ENCODE measurements at places on chromosomes 2 and 18.
A peak's percentile ranks its signal among the peaks of the same experiment; 100 is the strongest.

DNA sequence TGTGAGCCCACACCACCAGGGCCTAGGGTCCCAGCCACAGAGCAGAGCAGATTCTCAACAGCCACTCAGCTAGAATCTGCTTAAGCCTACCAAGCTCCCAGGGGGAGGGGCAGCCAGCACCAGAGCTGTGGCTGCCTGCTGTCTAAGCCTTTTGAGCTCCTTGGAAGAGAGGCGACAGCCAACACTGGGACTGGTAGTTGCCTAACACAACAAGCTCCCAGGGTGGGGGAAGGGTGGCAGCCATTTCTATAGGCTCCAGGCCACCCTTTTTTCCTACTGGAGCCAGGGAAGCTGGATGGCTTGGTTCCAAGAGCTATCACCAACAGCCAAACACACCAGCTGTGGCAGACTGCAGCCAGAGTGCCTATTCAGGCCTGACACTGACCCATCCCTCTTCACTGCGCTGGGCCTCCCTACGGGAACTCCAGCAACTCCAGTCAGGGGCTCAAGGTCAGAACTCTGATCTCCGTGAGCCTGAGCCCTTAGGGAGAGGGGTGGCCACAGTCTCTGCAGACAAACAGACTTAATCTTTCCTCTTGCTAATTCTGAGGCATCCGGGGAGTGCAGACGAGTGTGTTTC is 1824.3 kb upstream of the CELF4 start:
- no peak for DNase-seq

- no peak for DNase-seq
These were observed 72.8 kb downstream of the PHLPP1 start for GRCh38 chr18:62788111-62788510.

GRCh38 chr18:52216109-52216508 is 123.9 kb upstream of the DCC start:
- DNase-seq, result no peak

DNA sequence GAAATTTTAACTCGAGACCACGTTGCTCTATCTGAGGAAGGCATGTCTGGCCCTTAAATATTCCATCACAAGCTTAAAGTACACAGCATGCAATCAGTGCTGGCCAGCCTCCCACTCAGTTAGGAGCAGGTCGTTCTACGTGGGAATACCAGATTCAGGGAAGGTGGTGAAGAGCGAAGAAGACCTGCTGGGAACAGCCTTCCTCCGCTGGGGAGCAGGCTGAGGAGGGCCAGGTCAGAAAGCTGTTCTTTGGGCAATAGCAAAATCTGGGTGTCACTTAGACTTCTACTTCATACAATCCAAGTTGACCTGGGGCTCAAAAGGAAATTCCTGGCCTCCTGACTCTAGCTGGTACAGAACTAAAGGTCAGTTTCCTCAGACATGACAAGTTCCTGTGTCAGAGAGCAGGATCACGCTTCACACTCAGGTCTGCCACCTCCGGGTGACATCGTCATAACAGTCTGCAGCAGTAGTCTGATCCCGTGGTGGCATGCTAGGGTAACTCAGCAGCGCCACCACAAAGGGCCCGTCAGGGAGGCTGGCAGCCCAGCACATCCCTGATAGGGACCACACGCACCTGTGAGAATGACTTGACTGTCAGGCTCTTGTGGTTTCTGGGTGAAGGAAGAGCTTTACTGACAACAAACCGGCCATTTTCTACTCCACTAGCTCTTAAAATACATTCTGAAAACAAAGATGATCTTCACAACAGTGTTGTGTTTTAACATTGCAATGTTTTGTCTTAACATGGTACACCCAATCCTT is 35.2 kb upstream of the NAPG start:
- peak; percentile 17 for DNase-seq

DNA sequence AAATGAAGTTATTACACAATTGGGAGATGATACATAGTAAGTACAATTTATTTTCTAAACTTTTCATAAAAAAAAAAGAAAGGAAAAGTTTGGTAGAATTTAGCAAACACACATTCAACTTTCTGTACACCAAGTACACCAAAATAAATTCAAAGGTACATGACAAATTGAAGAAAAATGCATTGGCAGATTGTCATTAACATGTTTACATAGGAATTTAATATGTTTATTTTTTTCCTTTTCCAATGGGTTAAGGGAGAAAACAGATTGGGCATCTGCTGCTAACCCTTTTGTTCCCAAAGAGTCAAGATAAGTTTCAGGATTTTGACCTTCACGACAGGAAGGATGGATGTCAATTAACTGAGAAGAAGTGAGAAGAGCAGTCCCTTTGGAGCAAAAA is 620.4 kb downstream of the XIRP2 start:
- no peak for DNase-seq

- DNase-seq, result no peak
These were observed 79.0 kb upstream of the NOSTRIN start for GRCh38 chr2:168723275-168723899.

DNA sequence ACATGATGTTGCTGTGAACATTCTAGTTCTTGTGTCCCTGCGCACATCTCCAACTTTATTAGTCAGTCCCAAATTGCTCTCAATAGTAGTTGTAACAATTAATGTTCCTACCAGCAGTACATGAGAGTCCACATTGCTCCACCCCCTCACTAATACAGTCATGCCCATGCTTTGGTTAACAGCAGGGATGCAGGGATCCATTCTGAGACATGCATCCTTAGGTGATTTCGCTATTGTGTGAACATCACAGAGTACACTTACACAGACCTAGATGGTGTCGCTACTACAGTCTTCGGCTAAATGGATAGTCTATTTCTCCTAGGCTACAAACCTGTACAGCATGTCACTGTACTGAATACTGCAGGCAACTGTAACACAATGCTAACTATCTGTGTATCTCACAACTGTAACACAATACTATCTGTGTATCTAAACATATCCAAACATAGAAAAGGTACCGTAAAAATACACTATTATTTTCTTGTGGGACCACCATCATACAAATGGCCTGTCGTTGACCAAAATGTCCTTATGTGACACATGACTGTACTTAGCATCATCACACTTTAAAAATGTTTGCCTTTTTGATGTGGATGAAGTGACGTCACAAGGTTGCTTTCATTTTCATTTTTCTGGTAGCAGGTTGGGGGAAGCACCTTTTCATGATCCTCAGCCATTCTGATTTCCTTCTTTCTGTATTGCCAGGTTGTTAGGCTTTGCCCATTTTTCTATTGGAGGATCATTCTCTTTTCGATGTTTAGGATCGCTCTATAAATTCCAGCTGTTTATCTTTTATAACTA is 82.9 kb upstream of the RNF152 start:
- peak; percentile 5 for DNase-seq

- no peak for DNase-seq
These were observed 444.9 kb upstream of the MAP2 start for GRCh38 chr2:208978946-208979345.

GRCh38 chr2:169081551-169081950 is 12.2 kb downstream of the DHRS9 start:
- no peak for DNase-seq

DNA sequence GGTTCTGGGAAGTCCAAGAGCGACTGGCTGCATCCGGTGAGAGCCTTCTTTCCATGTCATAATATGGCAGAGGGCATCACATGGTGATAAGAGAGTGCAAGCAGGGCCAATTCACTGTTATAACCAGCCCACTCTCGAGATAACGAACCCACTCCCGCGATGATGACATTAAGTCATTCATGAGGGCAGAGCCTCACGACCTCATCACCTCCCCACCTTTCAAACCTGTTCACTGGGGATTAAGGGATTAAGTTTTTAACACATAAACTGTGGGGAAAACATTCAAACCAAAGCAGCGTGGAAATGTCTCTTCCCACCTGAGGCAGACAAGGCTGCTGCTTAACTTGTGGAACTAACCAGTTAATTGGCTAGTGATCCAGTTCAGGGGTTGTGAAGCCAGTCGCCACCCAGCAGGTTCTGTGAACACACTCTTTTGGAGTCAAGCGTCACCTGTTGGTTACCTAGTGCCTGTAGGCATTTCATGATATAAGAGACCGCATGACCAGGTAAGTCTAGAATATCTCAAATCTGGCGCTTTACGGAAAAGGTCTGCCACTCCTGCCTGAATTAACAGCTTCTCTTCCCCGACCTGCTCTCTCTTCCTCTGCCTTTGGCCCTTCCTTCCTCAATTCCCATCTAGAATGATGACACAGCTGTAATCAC is 54.3 kb downstream of the EDAR start:
- no peak for DNase-seq

DNA sequence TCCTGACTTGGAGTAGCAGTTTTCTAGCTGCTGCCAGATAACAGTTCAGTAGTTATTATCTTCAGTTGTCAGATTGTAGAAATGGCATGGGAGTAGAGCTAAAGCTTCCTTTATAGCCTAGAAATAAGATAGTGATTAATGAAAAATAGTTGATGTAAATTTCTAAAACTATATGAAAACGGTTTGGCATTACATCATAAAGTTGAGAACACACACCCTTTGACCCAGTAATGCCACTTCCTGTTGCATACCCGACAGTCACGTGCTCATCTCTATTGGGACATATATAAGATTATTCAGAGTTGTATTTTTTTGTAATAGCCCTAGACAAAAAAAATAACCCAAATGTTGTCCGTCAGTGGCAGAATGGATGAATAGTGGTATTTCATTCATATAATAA is 39.4 kb upstream of the ASB1 start:
- DNase-seq, result no peak

DNA sequence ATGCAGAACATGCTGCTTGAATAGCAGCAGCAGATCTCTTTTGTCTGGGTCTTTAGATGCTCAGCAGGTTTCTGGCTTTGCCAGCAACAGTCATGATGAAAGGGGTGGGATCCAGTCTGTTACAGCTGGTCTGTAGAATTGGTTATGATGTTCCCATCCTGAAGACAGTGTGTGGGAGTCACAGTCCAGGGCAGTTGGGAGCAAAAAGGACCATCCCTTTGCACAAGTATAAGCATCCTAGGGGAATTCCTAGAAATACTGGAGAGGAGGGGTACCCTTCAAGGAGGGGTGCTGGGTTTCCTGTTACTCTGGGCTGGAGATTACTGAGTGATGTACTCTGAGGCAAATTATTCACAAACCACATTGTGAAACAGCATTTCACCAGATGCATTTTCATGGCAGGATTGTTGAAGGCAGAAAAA is 119.9 kb upstream of the RND3 start:
- no peak for DNase-seq

- no peak for DNase-seq
These were observed 444.5 kb upstream of the SLC8A1 start for GRCh38 chr2:40896358-40896757.

DNA sequence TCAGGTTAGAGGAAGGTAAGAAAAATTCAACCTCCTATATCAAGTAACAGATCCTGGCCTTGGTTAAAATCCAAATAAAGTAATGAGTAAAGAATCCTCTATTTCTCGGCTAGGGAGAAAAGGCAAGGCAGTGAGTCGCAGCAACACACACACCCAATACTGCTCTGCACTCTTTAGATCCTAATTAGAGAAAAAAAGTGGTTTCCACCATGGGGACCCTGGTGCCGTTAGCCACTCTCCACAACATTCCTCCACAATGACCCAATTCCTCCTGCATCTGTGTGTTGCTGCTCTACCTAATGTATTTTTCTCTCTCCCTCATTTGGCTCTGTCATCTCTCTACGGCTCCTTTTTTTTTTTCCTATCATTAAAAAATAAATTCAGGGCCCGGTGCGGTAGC is 462.7 kb downstream of the METTL4 start:
- no peak for DNase-seq

- no peak for DNase-seq
These were observed 240.8 kb upstream of the PIK3C3 start for GRCh38 chr18:41713969-41714825.

- DNase-seq, result no peak
These were observed 16.9 kb downstream of the HNMT start for GRCh38 chr2:137981112-137981656.

DNA sequence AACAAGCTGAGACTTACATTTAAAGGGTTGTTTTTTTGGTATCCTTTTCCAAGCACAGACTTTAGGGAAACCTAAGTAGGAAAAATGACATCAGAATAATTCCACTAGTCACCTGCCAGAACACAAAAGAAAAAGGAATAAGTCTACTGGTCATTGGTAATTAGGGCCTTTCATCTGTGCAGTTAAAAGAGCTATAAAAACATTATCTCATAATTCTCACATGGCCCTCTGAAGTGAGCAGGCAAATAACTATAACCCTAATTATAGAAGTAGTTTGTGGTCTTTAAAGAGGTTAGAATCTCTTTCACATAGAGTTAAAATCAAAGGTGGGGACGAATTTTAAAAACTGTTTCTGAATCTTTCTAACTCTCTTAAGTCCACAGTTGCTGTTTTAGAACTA is 111.1 kb upstream of the B3GNT2 start:
- DNase-seq, result no peak

GRCh38 chr2:173652311-173652710 is 297.6 kb downstream of the CDCA7 start:
- DNase-seq, result no peak

GRCh38 chr2:80326214-80326613 is 21.7 kb upstream of the LRRTM1 start:
- no peak for DNase-seq

- DNase-seq, result no peak
These were observed 489.1 kb upstream of the LRRTM4 start for GRCh38 chr2:78011251-78011650.

DNA sequence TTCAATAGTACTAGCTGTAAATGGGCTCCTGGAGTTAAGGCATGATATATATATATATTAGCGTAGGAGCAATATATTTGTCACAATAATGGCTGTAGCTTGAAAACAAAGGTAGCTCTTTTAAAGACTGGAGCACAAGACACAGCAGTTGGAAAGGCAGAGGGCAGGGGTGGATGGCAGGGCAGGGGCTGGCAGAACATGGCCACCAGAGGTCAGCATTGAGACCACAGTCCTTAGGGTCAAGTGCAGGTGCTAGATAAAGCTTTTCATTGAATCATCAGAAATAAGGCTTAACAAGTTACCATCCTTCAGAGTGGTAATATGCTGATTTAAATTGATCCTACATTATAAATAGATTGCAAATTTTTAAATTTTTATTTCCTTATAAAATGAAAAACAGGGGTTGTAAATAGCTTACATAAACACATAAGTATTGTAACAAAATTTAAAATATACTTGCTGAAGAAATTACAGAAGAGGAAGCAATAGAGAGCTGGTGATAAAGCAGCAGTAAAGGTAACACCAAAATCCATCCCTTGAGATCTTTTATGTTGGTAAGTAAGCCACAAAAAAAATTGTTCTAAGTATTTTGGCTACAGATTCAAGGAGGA is 161.2 kb upstream of the PIEZO2 start:
- DNase-seq, result no peak

DNA sequence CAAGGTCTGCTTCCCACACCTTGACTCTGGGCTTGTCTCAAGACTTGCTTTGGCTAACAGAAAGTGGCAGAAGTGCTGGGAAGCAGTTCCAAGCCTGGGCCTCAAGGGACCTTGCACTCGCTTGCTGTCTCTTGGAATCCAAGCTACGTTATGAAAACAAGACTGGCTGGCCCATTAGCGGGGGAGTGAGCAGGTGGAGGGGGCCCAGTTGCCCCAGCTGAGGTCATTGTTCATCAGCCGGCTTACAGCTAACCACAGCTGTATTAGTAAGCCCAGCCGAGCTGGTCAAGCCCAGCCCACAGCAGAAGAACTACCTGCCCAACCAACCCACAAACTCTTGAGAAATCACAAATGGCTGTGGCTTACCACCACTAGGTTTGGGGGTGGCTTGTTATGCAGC is 63.1 kb downstream of the MARCO start:
- no peak for DNase-seq
